Tracheal epithelial cell (primary cell): ENCODE measurements at places on chromosomes 3 and 15. TPM values are rescaled to one million over a fixed set of nuclear protein-coding genes. Genes with fewer than 3 reads are reported as not detected.

The LRRIQ4 gene
- not detected in 2 replicates for total RNA-seq

The CNTN4 gene
- total RNA-seq, result 0.21 TPM in 1 of 2 replicates, not detected in the other

The TP63 gene
- total RNA-seq, result 73.3 and 129 TPM in 2 replicates

The GNAT1 gene
- 0.43 TPM in 1 of 2 replicates, not detected in the other for total RNA-seq
